Astrocyte (in vitro differentiated cells and primary cell): ENCODE measurements at places on chromosomes 1 and 21.

GRCh38 chr1:29382851-29383745, 146.8 kb downstream of the PTPRU start:
- H3K4me1 ChIP-seq, result peaks cover 14% of the 10 kb centered on the region
- no peak overlapping the region for H3K4me3 ChIP-seq
- DNase-seq, result no peak
- H3K27me3 ChIP-seq, result peaks cover 3% of the 10 kb centered on the region
- no peaks in the 10 kb centered on the region for H3K36me3 ChIP-seq

DNA sequence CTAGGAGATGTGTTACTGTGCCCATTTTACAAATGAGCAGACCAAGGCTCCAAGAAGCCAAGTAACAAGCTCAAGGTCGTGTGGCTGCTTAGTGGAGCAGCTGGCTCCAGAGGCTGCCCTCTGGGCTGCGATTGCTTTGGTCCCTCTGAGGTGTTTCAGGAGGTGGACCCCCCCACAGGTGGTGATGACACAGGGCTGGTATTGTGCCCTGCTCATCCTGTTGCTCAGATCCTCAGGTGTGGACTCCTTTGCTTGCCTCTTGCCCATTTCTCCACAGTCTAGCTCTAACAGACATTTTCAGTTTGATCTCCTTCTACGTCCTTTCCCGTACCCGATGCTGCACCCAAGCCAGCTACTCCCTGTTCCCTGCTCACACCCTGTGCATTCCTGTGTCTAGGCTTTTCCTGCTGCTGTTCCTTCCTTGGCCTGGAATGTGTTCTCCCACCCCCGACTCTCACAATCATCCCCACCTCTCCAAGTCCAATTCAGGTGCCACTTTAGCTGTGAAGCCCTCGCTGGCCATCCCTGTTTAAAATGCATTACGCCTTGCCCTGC, 28.1 kb upstream of the GRHL3 start:
- H3K36me3 ChIP-seq, result no peaks in the 10 kb centered on the region
- H3K27me3 ChIP-seq, result peaks cover 8% of the 10 kb centered on the region
- no peak for DNase-seq
- H3K4me3 ChIP-seq, result no peak overlapping the region
- H3K27ac ChIP-seq, result no peak overlapping the region

- H3K4me3 ChIP-seq, result no peak overlapping the region
- H3K4me1 ChIP-seq, result no peaks in the 10 kb centered on the region
- H3K27ac ChIP-seq, result no peak overlapping the region
- H3K27me3 ChIP-seq, result peaks cover 9% of the 10 kb centered on the region
- H3K36me3 ChIP-seq, result no peaks in the 10 kb centered on the region
Measured at GRCh38 chr21:38134084-38134873, 122.5 kb upstream of the KCNJ15 start.

- no peaks in the 10 kb centered on the region for H3K4me1 ChIP-seq
- H3K4me3 ChIP-seq, result no peak overlapping the region
- no peak for DNase-seq
- no peaks in the 10 kb centered on the region for H3K36me3 ChIP-seq
- H3K27ac ChIP-seq, result no peak overlapping the region
Measured at GRCh38 chr1:5271264-5271663, 616.9 kb downstream of the AJAP1 start.

DNA sequence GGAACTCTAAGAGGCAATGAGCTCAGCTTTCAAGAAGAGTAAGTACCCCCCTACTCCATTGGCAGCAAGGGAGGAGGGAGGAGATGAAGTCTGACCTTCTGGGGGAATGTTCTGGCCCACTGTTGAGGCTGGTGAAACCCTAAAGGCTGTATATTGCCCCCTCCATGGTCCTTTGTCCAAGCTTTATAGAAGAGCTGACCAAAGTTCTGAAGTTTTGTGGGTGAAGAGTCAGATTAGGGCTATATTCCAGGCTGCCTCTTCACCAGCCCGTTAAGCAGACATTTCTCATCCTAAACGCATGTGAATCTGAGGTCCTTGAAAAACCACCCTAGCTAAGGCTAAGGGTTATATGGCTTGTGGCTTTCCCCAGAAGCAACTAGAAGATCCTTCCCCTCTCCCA, 1.4 kb downstream of the C1orf94 start:
- no peak for DNase-seq
- no peaks in the 10 kb centered on the region for H3K36me3 ChIP-seq
- peaks cover 9% of the 10 kb centered on the region for H3K27me3 ChIP-seq
- H3K4me1 ChIP-seq, result no peaks in the 10 kb centered on the region
- no peak overlapping the region for H3K27ac ChIP-seq
- H3K4me3 ChIP-seq, result no peak overlapping the region

DNA sequence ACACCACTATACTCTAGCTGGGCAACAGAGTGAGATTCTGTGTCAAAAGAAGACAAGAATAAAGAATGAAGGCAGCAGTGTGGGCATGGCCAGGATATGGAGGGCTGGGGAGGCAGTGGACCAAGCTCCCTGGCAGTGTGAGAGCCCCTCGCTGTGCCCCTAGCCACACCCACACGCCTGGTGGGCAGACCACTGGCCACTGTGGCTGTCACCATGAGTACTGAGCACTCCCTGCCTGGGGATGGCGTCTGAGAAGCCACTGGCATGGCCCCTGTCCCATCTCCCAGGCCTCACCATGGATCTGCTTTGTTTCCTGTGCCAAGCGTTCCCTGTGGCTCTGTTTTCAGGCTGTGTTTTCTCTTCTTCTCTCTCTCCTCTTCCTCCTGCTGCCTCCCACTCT, 51.7 kb downstream of the STUM start:
- no peak overlapping the region for H3K27ac ChIP-seq
- H3K27me3 ChIP-seq, result peaks cover 3% of the 10 kb centered on the region
- no peaks in the 10 kb centered on the region for H3K4me1 ChIP-seq
- no peak for DNase-seq
- no peak overlapping the region for H3K4me3 ChIP-seq

- no peaks in the 10 kb centered on the region for H3K27me3 ChIP-seq
- H3K27ac ChIP-seq, result no peak overlapping the region
- H3K4me1 ChIP-seq, result peaks cover 30% of the 10 kb centered on the region
- no peaks in the 10 kb centered on the region for H3K36me3 ChIP-seq
- no peak overlapping the region for H3K4me3 ChIP-seq
Measured at GRCh38 chr1:172931761-172932160, 119.0 kb downstream of the TNFSF18 start.

GRCh38 chr1:213003256-213003655, 12.4 kb downstream of the ANGEL2 start:
- no peak overlapping the region for H3K27ac ChIP-seq
- H3K36me3 ChIP-seq, result peaks cover 26% of the 10 kb centered on the region
- no peaks in the 10 kb centered on the region for H3K4me1 ChIP-seq
- H3K27me3 ChIP-seq, result no peaks in the 10 kb centered on the region

GRCh38 chr1:93577536-93578432, 103.9 kb downstream of the BCAR3 start:
- H3K4me1 ChIP-seq, result peaks cover 21% of the 10 kb centered on the region
- peaks cover 56% of the 10 kb centered on the region for H3K36me3 ChIP-seq
- no peak for DNase-seq
- H3K27me3 ChIP-seq, result no peaks in the 10 kb centered on the region

DNA sequence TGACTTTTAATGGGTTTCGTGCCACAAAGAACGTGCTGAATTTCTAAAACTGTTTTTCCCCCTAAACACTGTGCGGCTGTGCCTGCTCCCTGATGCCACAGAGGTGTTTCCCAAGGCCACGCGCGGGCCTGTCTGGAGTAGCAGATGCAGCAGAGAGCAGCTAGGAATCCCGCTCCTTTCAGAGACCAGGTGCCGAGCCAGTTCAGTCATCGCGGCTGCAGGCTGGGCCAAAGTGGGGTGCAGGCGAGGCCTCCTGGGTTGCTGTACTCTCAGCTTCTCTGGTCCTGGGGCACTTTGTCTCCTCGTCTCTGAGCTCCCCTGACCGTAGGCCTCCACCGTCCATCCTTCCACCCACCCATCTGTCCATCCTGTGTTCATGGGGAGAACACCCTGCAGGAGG, 17.4 kb upstream of the DIP2A start:
- no peak overlapping the region for H3K4me3 ChIP-seq
- no peak for DNase-seq
- H3K4me1 ChIP-seq, result no peaks in the 10 kb centered on the region
- peaks cover 31% of the 10 kb centered on the region for H3K36me3 ChIP-seq
- H3K27ac ChIP-seq, result no peak overlapping the region

- no peaks in the 10 kb centered on the region for H3K4me1 ChIP-seq
- H3K27me3 ChIP-seq, result no peaks in the 10 kb centered on the region
- no peak overlapping the region for H3K4me3 ChIP-seq
- no peak for DNase-seq
Measured at GRCh38 chr1:67110352-67110751, 24.4 kb downstream of the C1orf141 start.

DNA sequence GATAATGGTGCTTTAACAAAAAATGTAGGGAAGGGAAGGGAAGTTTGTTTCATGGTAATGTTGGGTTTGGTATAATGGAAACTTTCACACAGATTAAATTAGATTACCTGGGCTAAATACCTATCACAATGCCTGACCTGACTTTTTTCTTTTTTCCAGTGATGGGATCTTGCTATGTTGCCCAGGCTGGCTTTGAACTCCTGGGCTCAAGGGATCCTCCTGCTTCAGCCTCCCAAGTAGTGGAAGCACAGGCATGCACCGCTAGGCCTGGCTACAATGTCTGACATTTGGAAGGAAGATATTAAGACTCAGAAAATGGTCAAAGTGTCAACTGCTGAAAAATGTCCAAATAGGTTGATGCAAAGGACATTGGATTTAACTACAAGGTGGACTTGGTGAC, 67.4 kb downstream of the KCNK1 start:
- no peaks in the 10 kb centered on the region for H3K36me3 ChIP-seq
- H3K27ac ChIP-seq, result no peak overlapping the region

DNA sequence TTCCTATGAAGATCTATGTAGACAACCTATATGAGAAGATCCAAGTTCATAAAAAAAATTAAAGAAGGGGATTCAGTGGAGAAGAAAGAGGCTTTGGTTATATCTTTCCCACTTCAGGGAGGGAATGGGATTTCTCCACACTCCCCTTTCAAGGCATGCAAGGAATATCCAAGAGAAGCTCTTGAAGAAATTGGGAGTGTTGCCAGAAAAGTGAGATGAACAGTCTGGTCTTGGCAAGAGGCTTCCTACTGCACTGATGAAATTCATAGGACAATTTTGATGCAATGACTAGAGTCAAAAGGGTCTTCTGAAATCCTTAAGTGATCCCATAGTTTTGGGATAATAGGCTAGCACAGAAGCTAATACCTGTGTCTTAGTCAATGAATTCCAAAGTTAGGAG, 153.0 kb downstream of the KCTD3 start:
- H3K4me1 ChIP-seq, result no peaks in the 10 kb centered on the region
- no peak overlapping the region for H3K27ac ChIP-seq
- no peak overlapping the region for H3K4me3 ChIP-seq
- DNase-seq, result no peak

DNA sequence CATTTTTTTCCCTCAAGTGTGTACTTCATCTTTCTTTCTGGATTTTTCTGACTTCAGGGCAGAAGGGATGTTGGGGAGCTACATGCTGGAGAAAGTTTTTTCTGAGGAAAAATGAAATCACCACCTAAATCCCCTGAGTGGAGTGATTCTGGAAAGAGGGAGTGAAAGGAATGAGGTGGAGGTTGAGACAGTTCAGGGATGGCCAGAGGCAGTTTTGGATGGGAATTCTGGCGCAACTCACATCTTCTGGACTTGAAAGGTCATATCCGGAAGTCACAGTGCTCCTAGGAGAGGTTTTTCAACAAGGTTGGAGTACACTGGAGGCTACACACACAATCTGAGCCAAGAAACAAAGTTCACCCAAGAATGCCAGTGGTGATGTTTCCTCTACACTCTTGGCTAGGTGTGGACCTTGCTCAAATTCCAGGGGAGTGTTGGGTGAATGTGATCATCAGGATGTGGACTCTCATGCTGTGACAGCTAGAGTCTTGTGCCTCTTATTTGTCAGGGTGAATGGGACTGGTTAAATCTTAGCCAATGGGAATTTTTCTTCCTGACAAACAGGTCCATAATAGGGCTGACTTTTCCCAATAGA, 161.5 kb downstream of the HLX start:
- H3K27me3 ChIP-seq, result no peaks in the 10 kb centered on the region
- no peaks in the 10 kb centered on the region for H3K36me3 ChIP-seq
- H3K27ac ChIP-seq, result no peak overlapping the region

- no peak for DNase-seq
- no peak overlapping the region for H3K4me3 ChIP-seq
- no peaks in the 10 kb centered on the region for H3K27me3 ChIP-seq
- H3K4me1 ChIP-seq, result no peaks in the 10 kb centered on the region
- H3K27ac ChIP-seq, result no peak overlapping the region
- no peaks in the 10 kb centered on the region for H3K36me3 ChIP-seq
Measured at GRCh38 chr1:176159993-176160392, 47.1 kb downstream of the COP1 start.

- no peaks in the 10 kb centered on the region for H3K4me1 ChIP-seq
- no peak overlapping the region for H3K4me3 ChIP-seq
- no peak for DNase-seq
- no peaks in the 10 kb centered on the region for H3K36me3 ChIP-seq
- H3K27me3 ChIP-seq, result no peaks in the 10 kb centered on the region
Measured at GRCh38 chr1:232499188-232499587, 130.7 kb downstream of the SIPA1L2 start.

- H3K4me1 ChIP-seq, result no peaks in the 10 kb centered on the region
- peaks cover 12% of the 10 kb centered on the region for H3K27me3 ChIP-seq
- H3K27ac ChIP-seq, result no peak overlapping the region
- H3K4me3 ChIP-seq, result no peak overlapping the region
Measured at GRCh38 chr1:53430779-53431178, 28.4 kb upstream of the DMRTB1 start.

- H3K4me3 ChIP-seq, result no peak overlapping the region
- peaks cover 15% of the 10 kb centered on the region for H3K27me3 ChIP-seq
- no peaks in the 10 kb centered on the region for H3K36me3 ChIP-seq
Measured at GRCh38 chr1:231045286-231045685, 5.2 kb upstream of the FAM89A start.

DNA sequence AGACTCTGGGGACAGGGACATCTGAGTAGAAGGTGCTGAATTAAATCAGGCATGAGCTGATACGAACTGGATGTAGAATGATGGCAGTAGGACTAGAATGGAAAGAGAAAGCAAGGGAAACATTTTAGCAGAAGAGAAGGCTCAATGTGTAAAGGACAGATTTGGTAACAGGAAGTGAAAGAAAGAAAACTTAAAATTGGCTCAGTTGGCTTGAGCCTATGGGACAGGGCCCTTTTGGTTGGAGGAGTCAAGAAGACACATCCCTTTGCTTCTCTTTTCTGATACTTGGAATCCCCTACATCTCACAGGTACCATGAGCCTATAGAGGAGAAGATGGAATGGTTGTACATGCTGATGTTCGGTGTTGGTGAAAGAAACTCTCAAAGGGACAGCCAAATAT, 300.6 kb upstream of the PLXNA2 start:
- H3K27me3 ChIP-seq, result no peaks in the 10 kb centered on the region
- H3K36me3 ChIP-seq, result no peaks in the 10 kb centered on the region
- H3K4me1 ChIP-seq, result no peaks in the 10 kb centered on the region
- no peak overlapping the region for H3K4me3 ChIP-seq
- no peak for DNase-seq

DNA sequence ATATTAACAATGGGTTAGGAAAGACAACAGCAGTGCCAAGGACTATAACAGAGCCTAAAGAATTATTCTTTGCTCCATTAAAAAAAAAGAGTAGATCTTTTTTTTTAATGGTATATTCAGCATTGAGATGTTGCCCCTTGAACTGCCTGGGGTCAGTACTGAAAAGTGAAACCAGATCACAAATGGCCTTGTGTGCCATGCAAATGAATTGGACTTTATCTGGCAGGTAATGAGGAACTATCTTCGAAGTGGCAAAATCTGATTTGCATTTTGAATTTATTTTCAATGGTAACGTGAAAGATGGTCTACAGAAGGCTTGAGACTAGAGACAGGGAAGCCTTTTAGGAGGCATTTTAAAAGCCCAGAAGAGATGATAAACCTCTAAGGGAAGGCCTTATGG, 21.4 kb upstream of the PKN2 start:
- H3K27me3 ChIP-seq, result no peaks in the 10 kb centered on the region
- no peak overlapping the region for H3K27ac ChIP-seq
- H3K4me1 ChIP-seq, result no peaks in the 10 kb centered on the region
- no peak for DNase-seq
- no peaks in the 10 kb centered on the region for H3K36me3 ChIP-seq
